Spinal cord (tissue), 10 donors: ENCODE measurements at places on chromosomes 12 and 14. TPM values are rescaled to one million over a fixed set of nuclear protein-coding genes. Genes with fewer than 3 reads are reported as not detected.

DNA sequence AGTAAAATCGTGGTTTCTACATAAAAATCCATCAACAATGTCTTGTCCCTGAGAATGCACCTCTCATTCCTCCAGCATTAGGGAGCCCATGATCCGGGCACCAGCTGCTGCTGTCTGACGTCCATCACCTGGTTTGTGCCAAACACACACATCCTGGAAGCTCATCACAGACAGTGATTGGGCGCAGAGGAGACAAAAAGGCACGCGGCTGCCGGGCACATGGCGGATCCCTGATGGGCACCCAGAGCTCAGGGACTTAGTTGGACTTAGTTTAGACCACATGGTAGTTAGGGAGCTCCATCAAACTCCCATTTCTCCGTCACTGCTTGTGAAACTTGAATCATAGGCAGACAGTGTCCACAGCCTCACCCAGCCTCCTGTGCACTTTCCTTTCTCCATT lies 1059.3 kb downstream of the TMEM121 start:
- no peak for DNase-seq

HRK gene
- 2.8 TPM for total RNA-seq

DNA sequence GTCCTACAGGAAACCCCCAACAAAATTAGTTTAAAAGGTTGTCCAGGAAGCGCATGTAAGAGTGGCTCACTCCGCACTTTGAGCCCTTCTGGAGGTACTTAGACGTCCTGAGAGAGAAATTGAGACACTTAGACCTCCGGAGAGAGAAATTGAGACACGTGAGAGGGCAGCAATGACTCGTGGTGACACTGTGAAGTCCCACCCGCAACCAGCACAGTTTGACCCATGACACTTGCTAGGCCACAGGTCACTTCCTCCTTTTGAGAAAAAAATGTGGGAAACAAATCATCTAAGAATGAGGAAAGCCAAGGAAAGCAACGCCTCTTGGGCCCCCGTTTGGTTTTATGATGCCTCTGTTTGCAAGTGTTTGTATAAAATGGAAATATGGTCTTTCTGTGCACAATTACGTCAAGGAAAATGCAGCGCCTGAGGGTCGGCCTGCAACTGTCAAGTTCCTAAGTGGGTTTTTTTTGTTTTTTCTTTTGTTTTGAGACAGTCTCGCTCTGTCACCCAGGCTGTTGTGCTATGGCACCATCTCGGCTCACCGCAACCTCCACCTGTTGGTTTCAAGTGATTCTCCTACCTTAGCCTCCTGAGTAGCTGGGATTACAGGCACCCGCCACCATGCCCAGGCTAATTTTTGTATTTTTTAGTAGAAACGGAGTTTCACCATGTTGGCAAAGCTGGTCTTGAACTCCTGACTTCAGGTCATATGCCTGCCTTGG lies 13.6 kb upstream of the CDCA4 start:
- DNase-seq: no peak

FGF6 gene
- not detected for total RNA-seq

GRCh38 chr12:27431185-27431584 lies 15.4 kb upstream of the SMCO2 start:
- no peak for DNase-seq

LMBR1L gene
- total RNA-seq: 38.0 TPM

ACOT6 gene
- total RNA-seq: not detected

DNA sequence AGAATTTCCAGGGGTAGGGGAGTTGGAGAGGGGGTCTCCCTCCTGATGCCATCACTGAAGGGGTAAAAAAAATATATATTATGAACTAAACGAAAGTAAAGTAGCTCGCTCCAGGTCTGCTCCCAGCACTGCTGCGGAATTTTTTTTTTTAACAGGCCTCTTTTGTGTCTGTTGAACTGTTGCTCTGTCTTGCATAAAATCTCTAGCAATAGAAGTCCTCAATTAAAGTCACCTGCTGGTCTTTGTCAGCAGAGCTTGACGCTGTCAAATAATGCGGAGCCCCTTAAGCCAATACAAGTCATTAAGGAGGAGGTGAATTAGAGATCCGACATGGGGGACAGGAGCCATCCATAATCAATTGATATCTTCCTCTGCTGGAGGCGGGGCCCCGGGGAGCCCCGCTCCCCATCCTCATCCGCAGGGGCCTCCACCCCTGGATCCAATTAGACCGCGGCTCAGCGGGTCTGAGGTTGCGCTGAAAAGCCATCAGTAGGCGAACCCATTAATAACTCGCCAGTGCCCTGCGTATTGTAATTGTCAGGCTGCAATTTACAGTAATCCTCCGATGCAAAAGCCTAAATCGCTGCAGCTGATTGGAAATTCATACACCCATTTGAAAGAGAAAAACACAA lies 85.6 kb downstream of the DICER1 start:
- no peak for DNase-seq

DCTN2 gene
- total RNA-seq: 125 TPM

TDRD9 gene
- total RNA-seq: 2.2 TPM

DNA sequence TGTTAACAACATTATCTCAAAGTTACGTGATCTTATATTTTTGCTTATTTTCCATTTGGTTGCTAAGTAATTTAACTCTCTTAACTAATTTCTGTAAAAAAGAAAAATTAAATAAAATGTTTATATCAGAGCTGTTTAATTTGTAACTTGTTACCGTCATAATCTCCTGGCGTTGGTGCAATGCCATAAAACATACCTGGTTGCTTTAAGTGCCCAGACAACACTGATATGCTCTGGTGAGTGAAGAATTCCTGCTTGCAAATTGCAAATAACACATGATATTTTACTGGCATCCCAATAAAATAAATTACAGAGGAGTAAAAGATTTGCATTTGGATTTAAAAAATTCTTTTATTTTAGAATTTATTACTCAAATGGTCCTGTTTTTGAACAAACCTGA lies 640.1 kb upstream of the MIS18BP1 start:
- DNase-seq: no peak

DNA sequence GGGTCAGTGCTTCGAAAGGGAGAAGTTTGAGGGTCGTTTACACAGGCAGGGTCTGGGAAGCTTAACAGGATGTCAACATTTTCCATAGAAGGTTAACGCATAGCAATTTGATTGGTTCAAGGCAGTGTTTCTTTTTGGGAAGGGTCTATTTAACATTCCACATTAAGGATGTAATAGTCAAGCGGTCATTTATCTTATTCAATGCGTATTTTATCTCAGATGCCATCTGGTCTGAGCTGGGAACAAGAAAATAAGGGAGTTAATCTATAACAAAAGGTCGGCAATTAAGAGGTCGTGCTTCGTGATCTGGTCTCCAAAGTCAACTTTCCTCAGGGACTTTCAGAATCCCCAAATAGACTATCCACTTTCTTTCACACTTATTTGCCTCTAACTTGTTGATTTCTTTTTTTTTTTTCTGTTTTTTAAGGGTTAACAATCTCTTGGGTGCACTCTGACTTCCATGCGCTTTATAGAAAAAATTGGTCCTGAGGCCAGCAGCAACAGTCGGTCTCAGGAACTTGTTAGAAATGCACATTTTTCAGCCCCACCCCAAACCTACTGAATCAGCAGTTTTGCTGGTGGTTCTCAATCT lies 550 bp upstream of the RESF1 start:
- no peak for DNase-seq

DNA sequence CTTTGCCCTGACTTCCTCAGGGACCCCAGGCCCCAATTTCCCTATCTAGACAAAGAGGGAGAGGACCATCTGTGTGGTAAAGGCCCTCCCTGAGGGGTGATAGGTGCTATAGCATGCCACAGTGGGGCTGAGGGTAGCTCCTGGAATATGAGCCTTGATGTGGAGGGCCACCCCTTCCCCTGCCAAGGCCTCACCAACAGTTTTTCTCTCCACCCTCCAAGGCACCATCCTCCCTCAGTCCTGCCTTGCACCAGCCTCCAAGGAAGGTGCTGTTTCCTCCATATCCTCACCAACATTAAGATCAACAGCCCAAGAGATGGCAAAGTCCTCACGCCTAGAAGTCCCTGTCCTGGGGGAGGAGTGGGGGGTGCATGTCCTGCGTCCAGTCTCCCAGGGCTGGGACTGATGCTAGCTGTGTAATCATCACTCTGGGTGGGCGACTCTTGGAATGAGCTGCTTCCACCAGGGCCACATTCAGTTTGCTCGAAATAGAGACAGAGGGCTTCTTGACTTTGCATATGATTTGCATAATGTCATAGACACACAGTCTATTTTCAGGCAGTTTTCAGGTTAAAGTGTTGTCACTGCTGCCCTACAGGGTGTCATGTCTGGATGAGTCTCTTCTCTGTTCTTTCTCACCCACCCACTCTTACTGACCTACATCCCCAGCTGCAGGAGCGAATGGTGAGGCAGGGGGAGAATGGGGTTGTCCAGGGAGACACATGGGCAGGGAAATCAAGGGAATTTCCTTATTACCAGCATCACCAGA lies 17.4 kb downstream of the ACVRL1 start:
- DNase-seq: no peak

GRCh38 chr14:41476526-41476925 lies 130.2 kb upstream of the LRFN5 start:
- no peak for DNase-seq

DNA sequence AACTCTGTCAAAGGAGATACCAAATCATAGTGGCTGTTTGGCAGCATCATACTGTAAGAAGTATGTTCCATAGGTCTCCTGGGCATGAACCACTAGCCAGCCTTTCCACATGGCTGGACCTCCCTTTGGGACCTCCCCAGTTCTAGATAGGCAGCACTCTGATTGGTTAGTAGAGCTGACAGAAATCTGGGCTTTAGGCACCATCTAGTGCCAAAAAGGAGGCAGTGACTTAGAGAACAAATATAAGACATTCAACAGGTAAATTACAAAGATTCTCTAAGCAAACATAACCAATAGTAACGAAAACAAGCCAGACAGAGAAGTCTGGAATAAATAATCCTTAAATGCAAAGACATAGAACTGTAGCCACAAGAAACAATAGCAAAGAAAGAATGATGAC lies 148.0 kb upstream of the PDE3A start:
- no peak for DNase-seq

HHIPL1 gene
- total RNA-seq: 4.8 TPM

DNA sequence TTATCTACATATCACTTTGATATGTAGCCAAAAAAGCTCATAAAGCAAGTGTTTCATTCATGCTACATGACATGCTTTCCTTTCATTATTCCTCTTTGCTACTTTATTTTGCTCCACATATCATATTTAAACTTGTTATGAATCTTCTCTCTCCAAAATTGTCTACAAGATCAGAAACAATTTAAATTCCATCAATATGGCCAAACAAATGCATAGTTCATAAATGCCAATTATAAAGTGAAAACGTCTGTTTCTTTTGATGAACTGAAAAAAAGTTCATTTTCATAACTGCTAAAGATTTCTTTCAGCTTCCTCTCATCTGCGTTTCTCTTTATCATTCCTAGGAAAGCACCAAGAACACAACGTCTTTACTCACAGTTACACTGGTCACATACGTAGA lies 22.8 kb downstream of the USP44 start:
- DNase-seq: no peak
